ENCODE measurements at places on chromosomes 6 and 20. TPM values are rescaled to one million over a fixed set of nuclear protein-coding genes. Genes with fewer than 3 reads are reported as not detected.
A peak's percentile ranks its signal among the peaks of the same experiment; 100 is the strongest.

Gene TREML1
- not detected for total RNA-seq

Gene PDE7B
- 4.2 TPM for total RNA-seq

Gene TMEM170B
- 1.0 TPM for total RNA-seq

Gene OR2J3
- total RNA-seq = not detected

Gene MATN4
- total RNA-seq = 3.5 TPM

Gene PLG
- total RNA-seq = 0.49 TPM

GRCh38 chr6:13454286-13455221 is 32.8 kb downstream of the GFOD1 start:
- peak; percentile 75 for DNase-seq

DNA sequence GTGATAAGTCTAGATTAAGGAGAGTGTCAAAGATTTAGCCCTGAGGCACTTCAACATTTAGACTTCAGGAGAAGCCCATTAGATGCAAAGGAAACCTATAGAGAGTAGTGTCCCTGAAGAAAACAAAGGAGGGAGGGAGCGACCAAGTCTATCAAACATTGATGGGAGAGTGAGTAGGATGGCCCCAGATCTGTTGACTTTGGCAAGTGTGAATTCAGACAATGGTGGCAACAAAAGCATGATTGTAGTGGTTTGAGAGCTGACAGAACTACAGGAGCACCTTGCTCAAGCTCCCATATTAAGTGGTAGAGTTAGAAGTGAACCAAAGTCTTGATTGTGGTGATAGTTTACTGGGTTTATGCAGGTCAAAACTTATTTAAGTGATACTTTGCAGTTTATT is 979 bp upstream of the ABCF1 start:
- DNase-seq = no peak

DNA sequence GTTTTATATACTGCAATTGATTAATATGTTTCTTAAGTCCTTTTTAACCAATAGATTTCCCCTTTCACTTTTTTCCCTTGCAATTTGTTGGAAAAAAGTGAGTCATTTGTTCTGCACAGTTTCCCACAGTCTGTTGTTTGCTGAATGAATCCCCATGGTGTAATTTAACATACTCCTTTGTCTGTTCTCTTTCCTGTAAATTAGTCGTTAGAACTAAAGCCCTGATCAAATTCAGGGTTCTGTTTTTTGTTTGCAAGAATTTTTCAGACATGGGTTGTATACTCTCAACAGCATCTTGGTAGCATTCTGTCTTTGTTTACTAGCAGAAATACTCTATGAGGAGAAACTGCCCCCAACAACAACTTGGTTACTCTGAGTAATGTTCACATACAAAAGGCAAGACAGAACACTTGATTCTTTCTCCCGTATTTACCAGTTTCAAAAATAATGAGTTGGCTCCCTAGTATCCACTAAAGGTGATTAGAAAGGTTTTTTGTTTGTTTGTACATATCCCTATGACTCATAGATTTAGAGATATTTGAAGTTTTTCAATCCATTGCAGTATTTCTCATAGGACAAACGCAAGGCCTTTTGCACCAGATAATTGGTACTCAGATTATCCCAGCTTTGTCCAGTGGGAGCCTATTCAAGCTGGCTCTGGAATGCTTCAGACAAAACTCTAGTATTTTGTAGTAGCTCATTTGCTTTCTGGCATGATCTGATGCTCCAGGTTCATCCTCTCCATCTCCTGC is 16.5 kb downstream of the BLOC1S5 start:
- no peak for DNase-seq

DNA sequence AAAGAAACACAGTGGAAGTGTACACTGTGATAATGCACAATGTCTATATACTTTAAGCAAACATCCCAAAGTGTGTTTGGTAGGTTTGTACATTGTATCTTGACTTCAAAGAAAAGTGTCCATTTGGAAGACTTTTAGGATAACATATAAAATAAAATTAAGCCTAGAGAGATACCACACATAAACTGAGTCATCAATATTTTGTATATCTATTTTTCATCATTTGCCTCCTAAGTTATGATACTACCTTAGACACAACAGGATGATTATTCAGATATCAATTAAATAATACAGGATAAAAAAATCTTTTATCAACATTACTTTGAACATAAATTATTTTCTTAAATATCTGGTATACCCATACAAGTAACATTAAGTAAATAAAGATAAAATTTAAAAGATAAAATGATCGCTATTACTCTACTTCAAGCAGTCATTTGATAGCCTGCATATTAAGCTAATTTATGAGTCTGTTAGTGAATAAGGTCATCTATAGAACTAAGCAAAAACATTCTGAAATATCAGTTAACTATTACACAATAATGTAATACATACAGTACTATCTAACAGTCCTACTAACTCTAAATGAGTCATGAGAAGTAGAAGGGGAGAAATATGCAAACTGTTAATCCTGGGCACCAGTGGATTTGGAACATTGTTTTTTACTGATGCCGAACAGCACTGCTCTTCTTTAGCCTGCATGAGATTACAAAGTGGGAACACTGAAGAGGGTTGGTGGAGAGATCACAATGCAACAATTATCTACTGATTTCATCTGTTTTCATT is 158.4 kb upstream of the SIM1 start:
- DNase-seq = no peak

- DNase-seq = no peak
Observed at GRCh38 chr6:153085239-153085638, 45.8 kb downstream of the RGS17 start.
